ENCODE measurements at places on chromosomes 4 and X.

GRCh38 chr4:18138076-18138665, 116.6 kb upstream of the LCORL start:
- no peak for DNase-seq

DNA sequence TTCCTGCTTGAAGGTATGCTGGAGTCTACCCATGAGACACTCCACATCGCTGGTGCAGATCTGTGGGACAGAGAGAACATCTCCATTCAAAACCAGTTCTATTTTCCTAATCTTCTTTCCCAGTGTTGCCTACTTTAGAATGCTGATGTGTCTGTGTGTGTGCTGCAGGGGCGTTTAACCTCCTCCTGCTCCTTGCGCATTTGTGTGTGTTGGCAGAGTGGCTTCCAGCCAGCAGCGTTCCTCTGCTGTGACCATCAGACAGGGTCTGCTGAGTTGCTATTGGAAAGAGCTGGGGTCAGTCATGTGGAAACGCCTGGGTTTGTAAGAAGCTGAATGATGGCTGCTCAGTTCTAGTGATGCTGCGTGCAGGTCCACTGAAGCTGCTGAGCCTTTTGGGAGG, 223.6 kb downstream of the RBMX2 start:
- DNase-seq: no peak

DNA sequence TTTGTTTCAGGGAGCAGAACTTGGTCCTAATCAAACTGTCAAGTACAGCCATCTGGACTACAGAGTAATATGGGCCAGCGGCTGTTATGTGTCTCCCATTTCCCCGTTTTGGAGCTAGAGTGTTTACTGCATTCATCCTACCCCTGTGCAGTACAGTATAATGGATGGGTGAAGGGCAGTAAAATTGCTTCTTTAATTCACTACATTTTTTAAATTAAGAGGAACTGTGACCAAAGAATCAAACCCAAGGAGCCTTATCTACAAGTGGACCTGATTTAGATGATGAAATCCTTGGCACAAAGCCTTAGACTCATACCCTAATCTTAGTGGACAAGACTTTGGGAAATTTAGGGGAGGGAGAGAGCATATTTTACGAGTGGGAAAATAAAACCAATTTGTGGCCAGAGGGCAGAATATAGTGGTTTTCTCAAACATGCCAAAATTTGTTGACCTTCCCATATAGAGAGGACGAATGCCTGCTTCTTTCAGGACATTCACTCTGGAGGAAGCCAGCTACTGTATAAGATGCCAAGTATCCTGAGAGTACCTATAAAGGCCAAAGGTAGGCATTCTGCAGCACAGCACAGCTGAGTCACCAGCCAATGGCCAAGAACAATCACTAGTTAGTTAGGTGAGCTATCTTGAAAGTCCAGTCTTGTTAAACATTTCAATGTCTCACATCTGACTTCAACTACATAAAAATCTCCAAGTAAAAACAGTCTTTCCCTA, 253.8 kb upstream of the KCNIP4 start:
- no peak for DNase-seq

DNA sequence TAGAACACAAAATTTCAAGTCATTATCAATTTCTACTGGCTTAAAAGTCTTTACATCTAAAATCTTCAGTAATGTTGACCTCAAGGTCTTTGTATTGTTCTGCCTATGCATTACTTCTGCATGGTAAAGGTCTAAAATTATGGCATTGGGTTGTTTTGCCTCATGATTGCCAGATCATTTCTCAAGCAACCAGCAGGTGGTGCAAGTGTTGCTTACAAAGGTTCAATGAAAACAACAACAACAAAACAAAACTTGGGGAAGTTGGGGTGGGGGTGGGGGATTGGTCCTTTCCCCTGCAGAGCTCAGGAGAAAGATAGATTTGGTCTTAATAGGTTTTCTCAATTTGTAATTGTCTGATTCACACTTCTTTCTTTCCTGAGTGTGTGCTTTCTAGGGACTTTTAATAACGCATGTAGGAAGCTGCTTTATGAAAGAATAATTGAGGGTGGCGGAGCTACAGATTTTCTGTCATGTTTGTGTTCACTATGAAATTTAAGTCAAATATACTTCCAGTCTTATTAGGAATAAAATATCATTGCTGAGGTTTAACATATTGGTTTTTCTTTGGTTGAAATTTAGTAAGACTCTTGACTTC, 145.1 kb downstream of the COL4A5 start:
- no peak for DNase-seq

- DNase-seq: no peak
Measured at GRCh38 chr4:44159991-44160390, 288.6 kb downstream of the KCTD8 start.

GRCh38 chr4:172521248-172521647, 647.4 kb upstream of the GALNT7 start:
- no peak for DNase-seq

GRCh38 chr4:3492741-3493719, 29.9 kb downstream of the DOK7 start:
- DNase-seq: no peak

- no peak for DNase-seq
Measured at GRCh38 chrX:103793545-103793940, 16.9 kb downstream of the PLP1 start.

GRCh38 chr4:48944252-48944651, 37.7 kb upstream of the OCIAD2 start:
- no peak for DNase-seq

GRCh38 chr4:100071506-100071905, 118.8 kb downstream of the DDIT4L start:
- DNase-seq: no peak

GRCh38 chrX:140180585-140180984, 215.3 kb upstream of the CXorf66 start:
- DNase-seq: no peak

DNA sequence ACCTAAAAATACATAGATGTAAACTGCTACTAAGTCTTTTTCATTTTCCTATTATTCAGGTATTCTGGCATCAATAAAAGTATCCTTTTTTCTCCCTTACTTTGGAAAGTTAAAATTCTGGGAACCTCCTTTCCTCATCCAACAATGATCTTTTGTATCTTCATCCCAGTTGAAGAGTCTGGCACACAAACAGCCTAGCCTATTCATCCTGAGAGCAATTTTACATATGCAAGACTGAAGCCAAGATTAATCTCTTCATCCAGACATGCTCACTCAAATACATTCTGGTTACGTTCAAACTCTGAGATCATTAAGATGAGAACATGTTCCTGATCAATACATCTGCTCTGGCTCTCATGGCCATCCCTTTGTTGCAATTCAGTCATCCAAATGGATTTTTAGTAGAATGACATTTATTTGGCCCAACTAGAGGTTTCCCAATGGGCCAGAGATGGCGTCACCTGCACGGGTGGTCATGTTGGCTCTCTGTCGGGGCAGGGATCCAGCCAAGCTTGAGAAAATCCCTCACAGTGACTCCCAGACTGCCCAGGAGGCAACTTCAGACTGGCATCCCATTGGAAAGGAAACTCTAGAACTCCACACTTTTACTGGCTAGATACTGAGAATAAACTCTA, 135.3 kb upstream of the VCX2 start:
- DNase-seq: no peak

- no peak for DNase-seq
Measured at GRCh38 chr4:61086979-61087378, 113.1 kb upstream of the ADGRL3 start.

DNA sequence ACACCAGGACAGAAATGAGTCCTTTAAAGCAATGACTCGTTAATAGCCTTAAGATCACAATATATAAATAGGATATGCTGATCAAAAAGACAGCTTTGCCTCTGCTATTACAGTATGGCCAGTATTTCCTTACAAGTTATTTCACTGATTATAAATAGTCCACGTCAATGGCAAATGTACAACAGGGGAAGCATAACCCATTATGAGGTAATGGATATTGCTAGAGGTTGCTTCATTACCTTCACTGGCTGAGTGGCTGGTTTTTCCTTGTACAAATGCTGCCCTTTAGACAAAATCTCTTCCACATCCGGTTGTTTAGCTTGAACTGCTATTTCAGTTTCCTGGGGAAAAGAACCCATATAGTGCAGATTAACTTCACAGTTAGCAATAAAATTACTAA, 764.6 kb upstream of the FTHL17 start:
- DNase-seq: no peak

GRCh38 chrX:54824195-54824594, 16.6 kb downstream of the MAGED2 start:
- no peak for DNase-seq

GRCh38 chr4:76354517-76355473, 48.3 kb downstream of the STBD1 start:
- DNase-seq: no peak

GRCh38 chrX:51336584-51336983, 4.0 kb downstream of the NUDT10 start:
- no peak for DNase-seq

GRCh38 chrX:136814847-136815750, 34.4 kb upstream of the ARHGEF6 start:
- DNase-seq: no peak

DNA sequence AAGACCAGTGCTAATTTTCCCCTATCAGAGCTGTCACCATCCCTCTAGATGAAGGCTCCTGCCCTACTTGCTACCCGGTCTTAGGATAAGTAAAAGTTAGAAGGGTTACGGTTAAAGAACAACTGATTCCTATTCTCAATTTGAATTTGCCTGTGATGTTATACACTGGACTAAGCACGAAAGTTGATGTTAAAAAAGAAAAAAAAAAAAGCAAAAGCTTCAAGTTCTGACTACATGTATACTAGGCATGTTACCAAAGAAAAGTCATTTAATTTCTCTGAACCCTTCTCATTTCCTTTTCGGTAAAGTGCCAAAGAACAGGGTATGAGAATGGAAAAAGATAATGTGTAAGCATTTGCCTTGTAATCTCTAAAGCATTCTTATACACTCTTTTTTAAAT, 1.4 kb upstream of the PPID start:
- no peak for DNase-seq

DNA sequence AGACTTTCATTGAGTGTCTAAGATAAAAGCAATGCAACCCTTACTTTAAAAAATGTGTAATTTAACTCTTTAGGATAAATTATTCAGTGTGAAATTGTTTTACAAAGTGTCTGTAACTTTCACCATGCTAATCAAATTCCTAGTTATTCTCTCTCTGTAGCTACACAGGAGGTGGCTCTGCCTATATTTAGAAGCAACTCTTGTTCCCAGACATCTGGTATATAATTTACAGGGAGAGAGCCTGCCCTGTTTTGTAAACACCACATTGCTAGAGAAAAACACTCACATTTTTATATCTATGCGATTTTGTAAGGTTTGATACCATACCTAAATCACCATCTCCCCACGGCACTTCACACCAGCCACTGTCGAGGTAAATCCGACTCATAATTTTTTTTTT, 35.5 kb upstream of the SPATA4 start:
- no peak for DNase-seq

DNA sequence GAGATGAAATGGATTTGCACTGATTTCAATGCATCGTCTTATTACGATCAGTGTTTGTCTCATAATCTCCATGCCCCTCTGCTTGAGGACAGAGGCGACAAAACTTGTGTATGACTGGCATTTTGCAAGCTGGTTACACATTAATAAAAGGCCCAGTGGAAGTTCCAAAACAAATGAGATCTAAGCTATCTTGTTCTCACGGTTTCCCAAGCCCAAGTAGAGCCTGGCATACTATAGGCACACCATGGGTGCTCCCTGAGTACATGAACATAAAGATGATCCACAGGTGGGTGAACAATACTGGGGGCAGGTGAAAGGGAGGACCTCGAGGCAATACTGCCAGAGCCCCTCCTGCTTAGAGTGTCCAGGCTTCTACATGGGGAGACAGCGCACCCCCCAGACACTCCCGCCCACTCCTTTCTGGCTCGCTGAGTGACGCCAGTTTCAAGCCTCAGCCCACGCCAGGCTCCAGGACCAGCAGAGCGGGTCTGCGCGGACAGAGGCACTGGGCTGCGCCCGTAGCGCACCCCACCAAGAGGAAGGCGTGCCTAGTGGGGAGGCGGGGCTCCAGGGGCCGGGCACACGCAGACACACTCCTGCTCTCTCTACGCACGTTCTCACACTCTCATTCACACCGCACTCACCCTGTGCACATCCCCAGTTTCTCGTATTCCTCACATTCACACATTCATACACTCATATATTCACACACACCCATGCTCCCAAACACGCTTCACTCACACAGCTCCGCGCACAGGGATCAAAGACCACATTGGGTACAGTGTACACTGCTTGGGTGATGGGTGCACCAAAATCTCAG, 8.9 kb upstream of the GSX2 start:
- DNase-seq: no peak

- no peak for DNase-seq
Measured at GRCh38 chrX:115268421-115268820, 21.1 kb upstream of the LUZP4 start.

DNA sequence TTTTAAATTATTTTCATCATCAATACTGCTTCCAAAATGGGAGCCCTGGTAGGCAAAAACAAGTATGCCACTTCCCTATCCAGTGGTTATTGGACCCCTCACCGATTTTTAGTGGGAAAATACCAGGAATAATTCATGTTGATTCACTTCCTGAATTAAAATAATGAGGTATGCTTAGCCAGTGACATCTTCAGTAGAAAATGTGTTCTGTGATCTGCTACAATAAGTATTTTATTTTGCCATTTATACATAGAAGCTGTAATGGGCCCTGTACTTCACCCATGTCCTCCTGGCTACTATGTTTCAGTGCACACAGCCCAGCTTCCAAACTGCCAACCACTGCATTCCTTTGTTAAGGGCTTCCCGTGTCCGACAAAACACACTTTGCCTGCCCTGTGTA, 41.0 kb upstream of the KLHL34 start:
- no peak for DNase-seq

GRCh38 chr4:1356181-1356998, 9.4 kb downstream of the UVSSA start:
- peak; percentile 36 for DNase-seq

DNA sequence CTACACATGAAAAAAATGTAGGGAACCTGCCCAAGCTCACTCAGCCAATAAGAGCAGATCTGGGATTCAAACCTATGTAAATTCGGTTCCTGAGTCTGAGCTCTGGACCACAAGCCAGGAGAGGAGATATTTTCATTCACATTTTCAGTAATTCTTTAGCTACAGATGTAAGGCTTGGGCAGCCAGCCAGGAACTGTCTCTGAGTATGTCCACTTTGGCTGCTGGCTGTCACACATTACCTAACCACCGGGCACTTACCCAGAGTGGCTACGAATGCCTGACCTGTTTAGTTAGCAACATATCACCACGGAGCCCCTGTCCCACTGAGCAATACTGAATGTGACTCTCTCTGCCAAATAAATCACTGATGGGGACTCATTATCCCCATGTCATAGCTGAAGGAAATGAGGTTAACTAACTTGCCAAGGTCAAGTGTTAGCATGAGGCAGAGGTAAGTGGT, 15.3 kb downstream of the USP46 start:
- DNase-seq: no peak

DNA sequence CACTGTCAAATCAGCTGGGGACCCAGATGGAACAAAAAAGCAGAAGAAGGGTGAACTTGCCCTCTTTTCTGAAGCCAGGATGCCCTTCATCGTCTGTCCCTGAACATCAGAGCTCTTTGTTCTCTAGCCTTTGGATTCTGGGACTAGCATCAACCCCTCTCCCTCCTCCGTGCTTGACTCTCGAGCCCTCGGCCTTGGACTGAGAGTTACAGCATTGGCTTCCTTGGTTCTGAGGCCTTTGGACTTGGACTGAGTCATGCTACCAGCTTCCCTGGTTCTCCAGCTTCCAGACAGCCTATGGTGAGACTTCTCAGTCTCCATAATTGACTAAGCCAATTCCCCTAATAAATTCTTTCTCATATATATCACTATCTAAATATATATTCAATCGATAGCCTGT, 38.4 kb downstream of the WDFY3 start:
- DNase-seq: no peak

Measured in stimulated activated CD8-positive, alpha-beta memory T cell treated with anti-CD3 and anti-CD28 coated beads, Interleukin-7, amount 100 ng/mL, for 1 hour (primary cell).